Right ventricle myocardium inferior (tissue), 1 donor: ENCODE measurements at places on chromosomes 1 and 21. TPM values are rescaled to one million over a fixed set of nuclear protein-coding genes. Genes with fewer than 3 reads are reported as not detected.

Gene ELOVL1
- 34.4 TPM for total RNA-seq

Gene UBL4B
- total RNA-seq, result not detected

Gene CADM3
- total RNA-seq, result 6.4 TPM

GRCh38 chr21:43703035-43703880 lies 15.7 kb upstream of the PDXK start:
- no peak for DNase-seq
